ENCODE measurements at places on chromosomes 11 and 22.

GRCh38 chr11:133834682-133835592 is 10.4 kb downstream of the SPATA19 start:
- no peak for DNase-seq

GRCh38 chr11:123556633-123557032 is 97.8 kb downstream of the SCN3B start:
- DNase-seq: no peak

DNA sequence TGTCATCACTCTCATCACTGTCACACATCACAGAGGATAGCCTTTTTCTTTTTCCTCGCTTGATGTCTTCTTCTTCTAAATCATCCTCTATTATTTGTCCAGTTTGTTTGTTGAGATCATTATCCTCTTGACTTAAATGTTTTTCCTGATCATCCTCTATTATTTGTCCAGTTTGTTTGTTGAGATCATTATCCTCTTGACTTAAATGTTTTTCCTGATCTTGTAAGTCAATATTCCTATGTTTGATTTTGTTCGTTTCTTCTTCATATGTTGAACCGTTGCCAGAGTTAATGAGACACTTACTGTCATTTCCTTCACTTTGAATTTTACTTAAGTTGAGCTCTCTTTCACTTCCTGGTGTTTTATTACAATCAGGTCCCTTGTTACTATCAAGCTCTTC is 5.6 kb downstream of the CCDC82 start:
- DNase-seq: no peak

GRCh38 chr11:34006876-34007275 is 44.7 kb upstream of the CAPRIN1 start:
- no peak for DNase-seq

DNA sequence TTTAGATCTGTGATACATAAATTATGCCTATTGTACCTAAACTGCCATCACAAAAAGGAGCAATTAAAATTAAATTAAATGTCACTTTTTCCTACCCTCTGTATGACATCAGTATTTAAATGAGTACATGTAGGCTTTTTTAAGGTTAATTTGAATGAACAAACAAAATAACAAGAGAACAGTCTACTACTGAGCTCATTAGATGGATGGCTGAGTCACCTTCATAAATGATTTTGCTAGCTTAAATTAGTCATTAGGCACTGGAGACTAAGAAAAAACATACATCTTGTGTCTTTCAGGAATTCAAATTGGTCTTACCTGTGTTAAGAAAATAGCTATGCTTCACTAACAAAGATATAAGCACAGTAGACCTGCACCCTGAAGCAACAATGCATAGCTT is 153.6 kb downstream of the RCN1 start:
- DNase-seq: no peak

GRCh38 chr11:75759832-75760231 is 8.7 kb upstream of the DGAT2 start:
- DNase-seq: no peak

GRCh38 chr22:25153961-25154666 is 45.5 kb upstream of the CRYBB3 start:
- DNase-seq: no peak

All from activated T-helper 1 cell treated with Interleukin-2 at 50 U/mL for 16 hours (primary cell).